ENCODE measurements at places on chromosomes 2 and 18. TPM values are rescaled to one million over a fixed set of nuclear protein-coding genes. Genes with fewer than 3 reads are reported as not detected.

- H3K4me3 ChIP-seq = no peak overlapping the region
- H3K36me3 ChIP-seq = no peaks in the 10 kb centered on the region
- no peak overlapping the region for H3K27ac ChIP-seq
- H3K27me3 ChIP-seq = peaks cover 5% of the 10 kb centered on the region
These were observed 18.6 kb upstream of the SKA1 start for GRCh38 chr18:50356036-50356945.

DNA sequence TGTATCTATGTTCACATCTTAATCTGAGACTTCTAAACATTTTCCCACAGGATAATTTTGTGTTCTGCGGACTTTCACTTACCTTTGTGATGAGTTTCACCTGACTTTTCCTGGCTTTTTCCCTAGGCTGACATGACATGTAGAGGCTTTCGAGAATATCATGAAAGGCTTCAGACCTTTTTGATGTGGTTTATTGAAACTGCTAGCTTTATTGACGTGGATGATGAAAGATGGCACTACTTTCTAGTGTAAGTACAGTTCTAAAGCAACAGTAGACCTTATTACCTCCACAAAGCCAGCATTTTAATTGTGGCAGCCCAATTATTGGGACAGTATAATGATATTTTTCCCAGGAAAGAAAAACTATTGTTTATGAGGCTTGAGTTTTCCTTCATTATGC is 34.1 kb upstream of the METAP1D start:
- DNase-seq = no peak
- no peak overlapping the region for H3K27ac ChIP-seq
- peaks cover 27% of the 10 kb centered on the region for H3K4me1 ChIP-seq
- H3K4me3 ChIP-seq = no peak overlapping the region
- no peaks in the 10 kb centered on the region for H3K27me3 ChIP-seq
- peaks cover 23% of the 10 kb centered on the region for H3K36me3 ChIP-seq

- peaks cover 12% of the 10 kb centered on the region for H3K27me3 ChIP-seq
- no peak for DNase-seq
These were observed 11.0 kb upstream of the IL1R1 start for GRCh38 chr2:102131564-102131963.

GRCh38 chr2:28444956-28445355 is 50.9 kb upstream of the PLB1 start:
- peaks cover 62% of the 10 kb centered on the region for H3K4me1 ChIP-seq
- H3K36me3 ChIP-seq = no peaks in the 10 kb centered on the region
- H3K27ac ChIP-seq = no peak overlapping the region
- H3K27me3 ChIP-seq = no peaks in the 10 kb centered on the region
- no peak for DNase-seq
- H3K4me3 ChIP-seq = no peak overlapping the region

DNA sequence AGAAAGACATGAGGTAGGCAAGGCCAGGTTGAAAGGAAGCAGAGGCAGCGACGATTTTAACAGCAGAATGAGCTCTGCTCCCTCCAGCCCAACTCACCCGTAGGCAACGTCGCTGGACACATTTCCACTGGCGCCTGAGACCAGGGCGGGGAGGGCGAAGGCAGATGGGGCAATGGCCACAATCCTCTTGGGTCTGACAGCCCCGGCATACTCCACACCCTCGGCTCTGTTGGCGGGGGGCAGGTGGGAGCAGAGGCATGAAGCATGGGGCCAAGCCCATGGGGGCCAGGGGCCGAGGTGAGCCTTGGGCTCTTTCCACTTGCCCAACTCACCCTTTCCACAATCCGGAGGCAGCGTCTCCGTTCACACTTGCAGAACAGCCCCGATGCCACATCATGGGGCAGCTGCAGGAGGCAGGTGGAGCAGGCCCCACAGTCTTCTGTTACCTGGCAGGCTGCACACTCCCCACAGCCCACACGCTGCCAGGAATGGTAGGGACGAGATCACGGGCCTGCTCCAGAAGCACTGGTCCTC is 5.8 kb downstream of the MBD1 start:
- no peak for DNase-seq
- H3K27ac ChIP-seq = no peak overlapping the region
- H3K27me3 ChIP-seq = no peaks in the 10 kb centered on the region
- H3K36me3 ChIP-seq = peaks cover 45% of the 10 kb centered on the region

- no peaks in the 10 kb centered on the region for H3K27me3 ChIP-seq
- H3K4me1 ChIP-seq = peaks cover 31% of the 10 kb centered on the region
These were observed 120.0 kb upstream of the RBMS1 start for GRCh38 chr2:160613466-160614153.

GRCh38 chr2:42185220-42185921 is 16.2 kb downstream of the EML4 start:
- peaks cover 8% of the 10 kb centered on the region for H3K36me3 ChIP-seq
- peaks cover 68% of the 10 kb centered on the region for H3K4me1 ChIP-seq
- no peak overlapping the region for H3K27ac ChIP-seq
- no peak for DNase-seq

GRCh38 chr2:225025917-225026571 is 16.2 kb downstream of the DOCK10 start:
- no peaks in the 10 kb centered on the region for H3K27me3 ChIP-seq
- no peak for DNase-seq
- H3K27ac ChIP-seq = peak overlapping the region; percentile 37
- no peak overlapping the region for H3K4me3 ChIP-seq
- H3K4me1 ChIP-seq = peaks cover 86% of the 10 kb centered on the region

- H3K27me3 ChIP-seq = no peaks in the 10 kb centered on the region
- H3K36me3 ChIP-seq = no peaks in the 10 kb centered on the region
- peak; percentile 69 for DNase-seq
- peaks cover 13% of the 10 kb centered on the region for H3K4me1 ChIP-seq
- H3K4me3 ChIP-seq = no peak overlapping the region
These were observed 182.6 kb upstream of the HAAO start for GRCh38 chr2:42974721-42975717.

DNA sequence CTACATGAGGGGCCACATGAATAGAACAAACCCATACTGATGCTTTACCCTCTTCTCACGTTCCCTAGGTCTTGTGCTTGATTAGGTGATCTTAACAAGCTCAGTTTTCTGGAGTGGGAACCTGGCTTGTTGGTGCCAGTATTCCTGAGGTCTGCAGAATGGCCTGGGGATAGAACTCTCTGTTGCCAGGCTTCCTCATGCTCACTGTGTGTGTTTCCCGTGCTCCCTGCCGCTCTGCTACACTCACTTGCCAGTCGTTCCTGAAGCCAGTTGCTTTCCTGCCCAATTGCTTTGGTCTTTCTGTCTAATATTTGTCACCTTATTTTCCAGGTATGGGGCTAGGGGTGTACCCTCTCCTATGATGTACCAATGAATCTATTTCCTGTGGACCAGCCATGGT is 2111.5 kb upstream of the PIK3C3 start:
- no peak for DNase-seq

DNA sequence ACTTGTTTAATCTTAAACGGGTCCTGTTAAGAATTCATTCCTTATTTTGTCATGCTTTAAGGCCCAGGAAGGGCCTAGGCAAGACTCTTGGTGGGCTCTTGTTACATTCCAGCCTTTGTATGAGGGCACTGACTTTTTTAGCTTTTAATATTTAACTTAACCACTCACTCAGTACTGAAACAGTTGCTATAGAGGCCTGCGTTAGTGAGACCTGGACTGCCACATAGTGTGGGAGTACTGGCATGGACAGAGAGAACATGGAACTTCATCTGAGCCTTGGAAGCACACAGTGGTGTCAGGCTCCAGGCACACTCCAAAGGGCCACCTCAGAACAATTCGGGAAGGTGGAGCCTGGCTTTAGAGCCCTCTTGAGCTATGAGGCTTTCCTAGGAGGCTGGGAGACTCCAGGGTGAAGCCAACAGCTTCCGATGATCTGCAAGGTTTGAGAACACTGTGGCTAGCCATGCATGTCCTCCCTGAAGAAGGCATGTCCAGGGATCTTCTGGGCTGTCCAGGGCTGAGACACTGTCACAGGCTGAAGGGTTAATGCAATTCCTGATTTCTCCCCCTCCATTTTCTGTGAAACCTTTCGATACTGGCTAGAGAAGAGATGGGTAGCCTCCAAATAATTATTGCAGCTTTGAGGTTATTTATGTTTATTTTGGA is 155.4 kb upstream of the ACAA2 start:
- no peaks in the 10 kb centered on the region for H3K27me3 ChIP-seq
- H3K4me1 ChIP-seq = no peaks in the 10 kb centered on the region
- H3K36me3 ChIP-seq = no peaks in the 10 kb centered on the region
- no peak overlapping the region for H3K4me3 ChIP-seq
- no peak overlapping the region for H3K27ac ChIP-seq

DNA sequence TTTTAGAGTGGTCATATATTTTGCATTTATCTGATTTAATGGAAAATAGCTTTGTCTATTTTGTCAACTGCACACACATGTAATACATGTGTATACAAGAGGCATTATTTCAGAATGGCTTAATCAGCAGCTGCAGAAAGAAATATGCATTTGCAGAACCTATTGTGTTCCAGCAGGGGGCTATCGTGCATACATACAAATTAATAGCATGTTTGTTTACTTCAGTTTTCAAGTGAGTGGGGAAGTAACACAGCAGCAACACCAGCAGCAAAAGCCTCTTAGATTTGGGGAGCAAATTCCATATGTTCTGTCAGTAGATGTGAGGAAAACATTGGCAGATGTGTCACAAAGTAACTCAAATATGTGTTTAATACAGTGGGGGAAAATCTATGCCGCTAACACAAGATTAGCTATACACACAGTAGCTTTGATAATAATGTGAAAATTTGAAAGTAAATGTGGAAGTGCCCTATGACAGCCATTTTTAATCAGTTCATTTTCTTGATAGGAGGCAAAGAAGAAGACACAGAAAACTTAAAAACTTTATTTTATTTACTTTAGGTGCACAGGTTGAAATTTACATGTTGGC is 218.1 kb downstream of the WDR7 start:
- H3K36me3 ChIP-seq = no peaks in the 10 kb centered on the region
- peaks cover 15% of the 10 kb centered on the region for H3K4me1 ChIP-seq
- no peak overlapping the region for H3K4me3 ChIP-seq

DNA sequence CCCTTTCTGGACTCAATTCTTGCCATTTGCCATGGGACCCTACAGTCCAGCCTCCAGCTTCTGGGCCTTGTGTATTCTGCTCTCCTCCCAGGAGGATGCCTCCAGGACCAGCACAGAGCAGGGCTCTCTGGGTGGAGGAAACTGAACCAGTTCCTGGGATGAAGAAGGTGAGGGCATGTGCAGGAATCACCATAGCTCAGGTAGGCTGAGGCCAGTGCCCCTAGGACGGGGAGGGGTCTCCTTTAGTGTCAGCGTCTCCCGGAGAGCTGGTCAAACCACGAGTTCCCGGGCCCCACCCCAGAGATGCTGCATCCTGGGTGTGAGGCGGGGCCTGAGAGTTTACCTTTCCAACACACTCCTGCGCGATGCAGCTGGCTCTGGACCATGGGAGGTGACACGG is 5.8 kb upstream of the PRELID3A start:
- H3K36me3 ChIP-seq = no peaks in the 10 kb centered on the region
- H3K4me3 ChIP-seq = no peak overlapping the region
- peaks cover 37% of the 10 kb centered on the region for H3K27me3 ChIP-seq
- DNase-seq = no peak
- no peak overlapping the region for H3K27ac ChIP-seq
- H3K4me1 ChIP-seq = peaks cover 6% of the 10 kb centered on the region

- H3K27ac ChIP-seq = no peak overlapping the region
- no peaks in the 10 kb centered on the region for H3K4me1 ChIP-seq
- H3K36me3 ChIP-seq = no peaks in the 10 kb centered on the region
- DNase-seq = no peak
- H3K4me3 ChIP-seq = no peak overlapping the region
These were observed 31.5 kb upstream of the SIX2 start for GRCh38 chr2:45040786-45041185.

DNA sequence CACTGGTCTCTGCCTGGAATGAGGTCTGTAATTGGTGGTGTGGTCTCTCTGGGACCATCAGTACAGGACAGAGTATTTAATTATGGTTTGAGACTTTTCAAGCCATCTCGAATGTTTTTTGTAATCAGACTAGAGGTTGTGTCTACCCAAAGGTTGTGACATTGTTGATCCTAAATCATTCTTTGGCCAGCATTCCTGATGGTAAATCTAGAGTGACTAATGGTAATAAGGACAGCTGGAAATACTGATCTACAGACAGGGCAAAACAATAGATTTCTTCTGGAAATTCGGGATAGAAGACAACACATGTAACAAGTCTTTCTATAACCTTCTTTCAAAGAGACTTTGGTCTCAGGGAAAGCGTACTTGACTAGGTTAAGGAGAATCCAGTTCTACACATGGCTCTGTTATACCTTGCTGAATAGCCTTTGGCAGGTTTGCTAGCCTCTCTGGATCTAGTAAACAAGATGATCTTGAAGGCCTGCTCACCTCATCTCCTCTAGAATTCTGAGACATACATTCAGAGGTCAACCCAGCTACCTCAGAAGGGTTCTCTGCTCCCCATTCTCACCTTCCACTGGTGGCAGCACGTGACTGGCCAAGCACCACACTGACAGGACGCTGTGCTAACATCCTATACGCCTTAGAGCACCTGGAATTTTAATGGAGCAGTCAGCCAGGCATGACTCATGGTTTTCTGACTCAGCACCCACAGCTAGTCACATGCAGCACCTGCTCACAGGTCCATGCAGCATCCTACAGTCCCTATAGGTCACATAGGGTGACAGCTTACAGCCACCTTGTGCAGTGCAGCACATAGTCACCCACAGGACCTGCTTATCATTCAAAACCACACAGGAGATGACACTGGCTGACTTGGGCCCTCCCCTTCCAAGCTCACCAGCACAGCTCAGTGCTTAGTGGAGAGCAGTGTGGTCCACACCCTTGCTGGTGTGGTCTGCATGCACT is 12.2 kb downstream of the PLB1 start:
- H3K36me3 ChIP-seq = no peaks in the 10 kb centered on the region
- H3K27ac ChIP-seq = no peak overlapping the region
- H3K4me1 ChIP-seq = peaks cover 5% of the 10 kb centered on the region
- no peak overlapping the region for H3K4me3 ChIP-seq
- peak; percentile 27 for DNase-seq
- H3K27me3 ChIP-seq = no peaks in the 10 kb centered on the region

DNA sequence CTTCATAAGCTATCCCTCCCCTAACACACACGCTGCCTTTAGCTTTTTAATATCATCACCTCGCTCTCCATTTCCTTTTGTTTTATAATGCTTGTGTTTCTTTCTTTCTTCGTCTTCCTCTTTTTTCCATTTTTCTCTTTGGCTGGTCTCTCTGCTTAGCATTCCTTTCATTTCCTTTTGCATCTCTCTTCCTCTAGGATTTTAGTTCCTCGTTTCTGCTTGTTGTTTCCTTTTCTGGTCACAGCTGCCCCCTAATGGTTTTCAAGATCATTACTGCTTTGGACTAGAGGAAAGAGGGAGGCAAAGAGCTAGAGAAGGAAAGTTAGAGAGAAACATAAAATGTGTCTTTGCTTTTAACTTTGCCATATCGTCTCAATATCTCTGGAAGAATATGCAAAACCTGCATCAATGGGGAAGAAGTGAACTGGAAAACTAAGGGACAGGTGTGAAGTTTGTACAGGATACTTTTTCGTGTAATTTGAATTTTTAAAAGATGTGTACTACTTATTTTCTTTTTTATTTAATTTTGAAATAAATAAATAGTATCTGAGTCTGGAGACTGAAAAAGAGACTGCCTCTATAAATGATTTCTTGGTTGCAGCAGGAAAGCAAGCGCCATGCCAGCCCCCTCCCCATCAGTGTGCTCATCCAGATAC is 6.3 kb upstream of the NRP2 start:
- H3K27me3 ChIP-seq = peaks cover 7% of the 10 kb centered on the region
- H3K36me3 ChIP-seq = no peaks in the 10 kb centered on the region
- H3K27ac ChIP-seq = no peak overlapping the region
- H3K4me1 ChIP-seq = peaks cover 2% of the 10 kb centered on the region

CNDP1 gene
- total RNA-seq = not detected

CD28 gene
- 165 TPM for total RNA-seq

DNER gene
- not detected for total RNA-seq

SERPINB7 gene
- not detected for total RNA-seq

ACMSD gene
- total RNA-seq = not detected

POTEE gene
- total RNA-seq = 0.40 TPM

B4GALT6 gene
- 3.6 TPM for total RNA-seq

AQP12B gene
- total RNA-seq = not detected

RGPD8 gene
- 13.0 TPM for total RNA-seq

CNTNAP5 gene
- total RNA-seq = not detected

Measured in activated naive CD4-positive, alpha-beta T cell treated with anti-CD3 and anti-CD28 coated beads for 36 hours (primary cell).